ENCODE measurements at places on chromosomes 16 and 17.

GRCh38 chr17:63503341-63503705 is 19.8 kb upstream of the KCNH6 start:
- DNase-seq, result no peak

GRCh38 chr17:36647636-36648035 is 46.3 kb downstream of the MRM1 start:
- peak; percentile 68 for DNase-seq

DNA sequence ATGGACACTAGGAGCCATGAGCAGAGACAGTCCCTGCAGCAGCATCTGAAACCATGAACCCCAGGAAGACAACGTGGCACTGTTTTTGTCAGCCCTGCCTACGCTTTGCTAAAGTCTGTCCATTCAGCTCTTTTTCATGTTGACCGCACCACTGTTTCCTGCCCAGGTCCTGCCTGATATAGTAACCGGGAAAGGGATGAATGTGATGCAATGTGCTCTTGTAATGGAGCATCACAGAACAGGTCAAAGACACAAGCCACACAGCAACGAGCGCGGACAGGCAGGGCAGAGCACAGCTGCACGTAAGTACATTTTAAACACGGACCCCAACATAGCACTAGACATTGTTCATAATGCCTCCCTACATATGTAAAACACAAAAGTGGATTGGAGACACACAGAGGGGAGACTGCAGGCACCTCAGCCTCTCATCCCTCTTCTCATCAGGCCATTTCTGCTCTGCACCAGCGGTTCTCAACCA is 16.9 kb upstream of the TNFRSF13B start:
- no peak for DNase-seq

GRCh38 chr17:29757788-29758187 is 135.1 kb upstream of the CORO6 start:
- DNase-seq, result no peak

DNA sequence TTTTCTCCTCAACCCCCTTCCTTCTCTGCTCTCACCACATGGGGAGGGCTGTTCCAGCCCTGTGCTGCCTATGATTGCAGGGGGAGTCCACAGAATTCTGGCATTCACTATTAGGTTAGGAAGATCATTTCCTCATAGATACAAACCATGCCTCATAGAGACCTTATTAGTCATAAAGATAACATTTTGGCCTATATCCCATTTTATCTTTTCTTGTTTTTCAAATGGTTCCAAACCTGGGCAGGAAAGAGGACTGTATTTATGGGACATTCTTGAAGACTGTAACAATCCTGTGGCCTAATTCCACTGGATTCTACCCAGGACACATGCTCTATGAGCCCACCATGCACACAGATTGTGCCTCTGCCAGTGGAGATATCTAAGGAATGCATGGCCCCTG is 51.7 kb downstream of the ASIC2 start:
- DNase-seq, result no peak

GRCh38 chr16:15517743-15518377 is 83.5 kb downstream of the BMERB1 start:
- DNase-seq, result no peak

- no peak for DNase-seq
Measured at GRCh38 chr17:3802461-3803307, 1.7 kb upstream of the ITGAE start.

- DNase-seq, result no peak
Measured at GRCh38 chr17:63823659-63824331, 3.4 kb upstream of the PSMC5 start.

- DNase-seq, result no peak
Measured at GRCh38 chr16:9849697-9850245, 332.5 kb downstream of the GRIN2A start.

- no peak for DNase-seq
Measured at GRCh38 chr17:73610331-73610911, 33.8 kb downstream of the SDK2 start.

DNA sequence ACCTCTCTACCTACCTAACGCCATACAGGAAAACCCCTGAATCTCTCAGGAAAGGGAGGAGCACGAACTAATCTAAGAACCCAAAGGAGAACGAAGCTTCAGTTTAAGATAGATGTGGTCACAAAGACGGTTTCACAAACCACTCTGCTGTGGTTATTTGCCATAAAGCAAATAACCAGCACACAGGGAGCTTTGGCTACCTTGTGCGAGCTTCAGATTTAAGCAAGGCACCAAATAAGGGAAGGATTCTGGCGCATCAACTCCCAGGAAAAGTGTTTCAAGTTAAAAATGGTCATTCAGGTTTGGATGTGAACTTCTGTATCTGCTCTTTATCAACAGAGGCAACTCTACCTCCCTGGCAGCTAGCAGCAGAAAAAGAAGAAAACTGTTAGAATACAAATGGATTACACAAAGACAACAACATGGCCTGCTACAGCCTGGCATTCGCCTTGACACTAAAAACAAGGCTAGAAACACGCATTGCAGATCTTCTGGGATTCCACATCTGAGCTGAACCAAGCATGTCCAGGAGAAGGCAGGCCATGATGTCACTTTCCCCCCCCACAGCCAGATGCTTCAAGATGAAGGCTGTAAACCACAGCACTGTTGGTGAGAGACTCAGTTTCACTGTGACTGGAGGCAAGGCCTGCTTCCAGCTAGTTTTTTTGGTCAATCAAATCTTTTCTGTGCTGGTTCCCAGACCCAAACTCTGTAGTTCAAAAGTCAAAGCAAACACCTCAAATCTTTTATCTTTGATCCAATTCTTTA is 43.6 kb downstream of the SMG6 start:
- DNase-seq, result no peak

DNA sequence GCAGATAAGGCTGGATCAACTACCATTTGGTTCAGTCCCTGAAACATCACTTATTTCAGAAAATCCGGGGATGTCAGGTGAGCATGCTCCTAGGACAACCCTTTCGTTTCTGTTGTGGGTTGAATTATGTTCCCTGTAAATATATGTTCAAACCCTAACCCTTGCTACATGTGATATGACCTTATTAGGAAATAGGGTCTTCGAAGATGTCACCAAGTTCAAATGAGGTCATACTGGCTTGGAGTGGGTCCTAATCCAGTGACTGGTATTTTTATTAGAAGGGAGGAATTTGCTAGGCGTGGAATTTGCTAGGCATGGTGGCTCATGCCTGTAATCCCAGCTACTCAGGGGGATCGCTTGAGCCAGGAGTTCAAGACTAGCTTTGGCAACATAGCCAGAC is 21.3 kb downstream of the SNX20 start:
- no peak for DNase-seq

GRCh38 chr16:88901718-88902337 is 35.4 kb upstream of the PABPN1L start:
- no peak for DNase-seq

GRCh38 chr16:57071831-57072582 is 20.4 kb upstream of the CPNE2 start:
- DNase-seq, result no peak

DNA sequence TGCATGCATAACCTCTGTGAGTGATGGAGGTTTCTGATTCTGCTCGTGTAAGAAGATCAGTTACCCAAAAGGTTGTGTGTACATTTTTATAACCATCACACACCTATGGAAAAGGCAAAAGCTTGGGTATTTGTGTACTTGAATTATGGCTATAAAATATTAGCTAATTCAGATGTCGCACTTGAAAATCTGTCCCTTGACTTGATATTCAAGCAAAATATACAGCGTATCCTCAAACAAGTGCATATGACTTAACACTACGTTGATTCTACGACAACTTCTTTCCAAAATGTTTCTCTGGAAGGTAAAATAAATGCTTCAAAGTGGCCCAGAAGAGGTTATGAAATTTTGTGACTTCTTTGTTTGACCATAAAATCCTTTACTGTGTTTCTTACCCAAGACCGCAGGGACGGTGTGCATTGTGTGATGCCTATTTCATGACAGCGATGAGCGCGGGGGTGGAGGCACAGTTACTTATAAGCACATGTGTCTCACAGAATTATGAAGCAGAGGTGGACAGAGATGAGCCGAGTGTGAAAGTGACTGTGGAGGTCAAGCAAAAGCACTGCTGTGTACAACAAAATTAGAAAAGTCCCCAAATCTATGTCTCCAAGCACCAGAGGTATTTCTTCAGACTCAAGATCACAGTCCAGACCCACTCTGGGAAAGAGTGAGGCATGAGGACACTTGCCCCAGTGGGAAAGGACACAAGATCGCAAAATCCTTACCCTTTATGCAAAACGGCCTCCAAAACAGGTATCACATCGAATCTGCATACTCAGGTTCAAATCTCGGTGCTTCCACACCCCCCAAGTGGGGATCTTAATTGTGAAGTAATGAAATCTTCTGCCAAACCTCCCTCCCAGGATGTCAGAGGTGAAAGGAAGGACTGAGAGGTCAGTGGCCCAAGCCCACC is 4.1 kb upstream of the HOXB9 start:
- no peak for DNase-seq
